T-cell (primary cell): ENCODE measurements at places on chromosomes 16 and 17.

- DNase-seq: no peak
These were observed 30.5 kb downstream of the TMEM98 start for GRCh38 chr17:32958418-32958817.

DNA sequence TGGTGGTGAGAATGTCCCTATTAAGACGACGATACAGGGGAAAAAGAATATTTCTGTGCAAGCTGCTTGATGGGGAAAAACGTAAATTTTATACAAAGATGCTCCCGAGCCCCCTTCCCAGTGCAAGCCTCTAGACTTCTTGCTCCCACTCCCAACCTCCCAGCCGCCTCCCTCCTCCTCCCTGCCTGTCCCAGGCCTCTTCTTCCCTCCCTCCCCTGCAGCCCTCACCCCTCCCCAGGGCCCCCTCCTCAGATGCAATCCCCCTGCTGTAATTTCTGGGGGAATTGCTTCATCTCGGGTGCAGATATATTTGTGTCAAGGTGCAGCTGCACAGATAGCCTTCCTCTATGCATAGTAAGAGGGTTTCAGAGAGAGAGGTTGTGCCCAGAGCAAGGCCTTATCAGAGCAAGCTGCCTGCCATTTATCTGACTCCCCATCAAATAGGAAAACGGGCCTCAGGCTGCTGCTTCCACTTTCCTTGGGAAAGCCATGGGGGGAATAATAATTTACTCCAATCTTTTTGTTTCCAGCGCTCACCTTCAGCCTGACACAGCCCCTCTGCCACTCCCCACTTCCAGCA lies 47.4 kb upstream of the LHX1 start:
- no peak for DNase-seq

DNA sequence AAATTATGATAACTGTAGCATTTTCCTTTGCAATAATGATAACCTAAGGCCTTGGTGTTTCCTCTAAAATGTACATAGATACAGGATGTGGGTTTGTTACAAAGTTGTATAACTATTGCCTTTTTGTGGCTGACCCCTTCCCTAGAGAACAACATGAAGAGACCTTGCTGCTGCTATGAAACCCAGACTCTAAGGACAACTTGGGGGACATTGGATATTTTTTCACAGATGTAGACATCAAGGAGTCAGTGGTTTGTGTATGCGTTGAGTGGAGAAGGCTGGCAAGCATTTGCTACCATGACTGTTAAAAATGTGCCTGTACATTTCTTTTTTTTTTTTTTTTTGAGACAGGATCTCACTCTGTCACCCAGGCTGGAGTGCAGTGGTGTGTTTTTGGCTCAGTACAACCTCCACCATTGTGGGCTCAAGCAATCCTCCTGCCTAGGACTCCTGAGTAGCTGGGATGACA lies 12.3 kb downstream of the HMOX2 start:
- DNase-seq: peak; percentile 18

- DNase-seq: no peak
These were observed 20.6 kb downstream of the QPRT start for GRCh38 chr16:29699324-29700219.

- no peak for DNase-seq
These were observed 24.8 kb upstream of the NAGS start for GRCh38 chr17:43979671-43980070.

DNA sequence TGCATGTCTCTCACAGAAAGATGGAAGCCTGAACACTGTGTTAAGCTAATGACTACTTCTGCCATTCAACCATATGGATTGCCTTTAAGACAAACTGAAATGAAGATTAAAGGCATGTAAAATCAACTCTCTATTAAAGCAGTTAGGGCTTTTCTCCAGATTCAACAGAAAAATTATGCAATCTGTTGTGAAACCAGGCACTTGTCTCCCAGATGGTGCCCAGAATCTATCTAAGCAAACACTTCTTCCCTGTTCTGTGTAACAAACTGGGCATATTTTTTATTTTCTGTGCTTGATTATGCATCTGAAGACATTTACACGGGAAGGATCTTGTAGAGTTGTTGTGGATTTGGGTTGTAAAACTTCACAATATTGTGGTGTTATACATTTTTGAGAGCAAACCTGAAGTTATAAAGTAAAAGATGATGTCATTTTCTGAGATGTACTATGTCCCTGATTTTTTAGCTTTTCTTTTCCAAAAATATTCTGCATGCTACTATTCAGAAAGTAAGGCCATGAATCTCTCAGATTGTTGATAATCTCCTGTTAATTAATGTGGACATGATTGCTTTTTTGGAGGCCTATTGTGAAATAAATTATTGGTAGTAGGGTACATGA lies 1550.3 kb downstream of the CDH8 start:
- no peak for DNase-seq

- DNase-seq: no peak
These were observed 467.1 kb downstream of the SOX9 start for GRCh38 chr17:72587773-72588511.

DNA sequence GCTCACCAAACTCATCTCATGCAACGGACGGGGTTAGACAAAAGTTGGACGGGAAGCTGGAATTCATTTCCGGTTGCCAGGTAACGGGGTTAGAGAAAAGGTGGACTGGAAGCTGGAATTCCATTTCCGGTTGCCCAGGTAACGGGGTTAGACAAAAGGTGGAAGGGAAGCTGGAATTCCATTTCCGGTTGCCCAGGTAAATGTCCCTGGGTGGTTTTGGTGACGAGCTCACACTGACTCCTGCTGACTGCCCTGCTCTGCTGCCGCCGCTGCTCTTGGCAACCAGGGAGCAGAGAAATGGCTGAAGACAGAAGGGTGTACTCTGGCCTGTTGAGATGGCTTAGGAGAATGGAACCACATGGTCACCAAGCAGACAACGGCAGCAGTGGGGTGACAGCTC lies 170.3 kb upstream of the RPH3AL start:
- DNase-seq: no peak

DNA sequence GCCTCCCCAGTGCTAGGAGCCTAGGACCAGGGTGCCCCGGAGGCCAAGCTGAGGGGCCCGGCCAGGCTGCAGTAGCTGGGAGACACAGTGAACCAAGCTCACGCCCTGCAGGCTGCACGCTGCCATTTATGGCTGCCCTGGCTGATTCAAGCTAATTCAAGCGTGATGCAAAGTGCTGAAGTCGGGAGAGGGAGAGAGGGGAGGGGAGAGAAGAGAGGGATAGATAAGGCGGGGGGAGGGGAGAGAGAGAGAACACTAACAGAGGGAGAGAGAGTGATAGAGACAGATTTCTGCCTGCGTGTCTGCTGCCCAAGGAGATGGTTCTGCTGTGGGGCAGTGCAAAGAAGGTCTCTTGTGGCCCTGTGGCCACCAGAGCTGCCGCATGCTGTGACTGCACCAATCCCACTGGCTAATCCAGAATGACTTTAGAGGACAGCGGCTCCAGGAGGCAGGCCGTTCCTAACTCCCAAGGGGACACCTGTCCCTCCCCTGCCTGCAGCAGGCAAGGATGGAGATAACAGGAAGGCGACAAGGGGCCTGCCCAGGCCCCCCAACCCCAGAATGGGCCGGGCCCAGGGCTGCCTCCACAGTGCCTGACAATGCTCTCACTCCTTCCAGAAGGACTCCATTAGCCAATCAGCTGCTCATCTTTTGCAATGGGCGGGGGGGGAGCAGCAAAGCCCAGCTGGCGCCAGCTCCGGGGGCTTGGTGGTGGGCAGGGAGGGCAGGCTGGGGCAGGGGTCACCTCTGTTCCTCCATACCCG lies 12.9 kb downstream of the MXRA7 start:
- DNase-seq: no peak

GRCh38 chr17:33992113-33992512 lies 263.0 kb upstream of the CCL2 start:
- no peak for DNase-seq

GRCh38 chr16:50636753-50637374 lies 44.2 kb downstream of the SNX20 start:
- no peak for DNase-seq

GRCh38 chr16:57992084-57992483 lies 8.4 kb downstream of the ZNF319 start:
- no peak for DNase-seq

GRCh38 chr17:45425125-45425983 lies 7.3 kb downstream of the ARHGAP27 start:
- DNase-seq: no peak

- DNase-seq: no peak
These were observed 28.9 kb downstream of the G6PC1 start for GRCh38 chr17:42929497-42929844.

- DNase-seq: no peak
These were observed 217.8 kb downstream of the CHD9NB start for GRCh38 chr16:52834736-52835465.

DNA sequence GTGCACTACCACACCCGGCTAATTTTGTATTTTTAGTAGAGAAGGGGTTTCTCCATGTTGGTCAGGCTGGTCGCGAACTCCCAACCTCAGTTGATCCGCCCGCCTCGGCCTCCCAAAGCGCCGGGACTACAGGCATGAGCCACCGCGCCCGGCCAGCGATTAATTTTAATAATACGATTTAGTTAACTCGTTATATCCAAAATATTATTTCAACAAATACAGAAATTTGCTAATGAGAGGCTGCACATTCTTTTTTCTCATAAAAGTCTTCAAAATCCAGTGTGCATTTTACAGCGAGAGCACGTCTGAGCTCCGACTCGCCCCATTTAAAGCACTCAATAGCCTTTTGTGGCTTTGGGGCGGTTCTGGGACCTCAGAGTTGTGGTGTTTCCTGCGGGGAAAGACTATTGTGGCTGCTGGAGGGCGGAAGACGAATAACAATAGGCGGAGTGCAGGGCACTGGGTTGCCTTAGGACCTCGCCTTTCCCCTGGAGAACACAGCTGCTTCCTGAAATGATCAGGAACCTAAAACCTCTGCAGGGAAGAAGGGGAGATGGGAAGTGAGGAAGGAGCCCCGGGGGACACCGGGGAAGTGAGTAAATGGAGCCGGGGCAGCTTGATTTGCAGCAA lies 2.9 kb upstream of the ZSCAN10 start:
- no peak for DNase-seq

DNA sequence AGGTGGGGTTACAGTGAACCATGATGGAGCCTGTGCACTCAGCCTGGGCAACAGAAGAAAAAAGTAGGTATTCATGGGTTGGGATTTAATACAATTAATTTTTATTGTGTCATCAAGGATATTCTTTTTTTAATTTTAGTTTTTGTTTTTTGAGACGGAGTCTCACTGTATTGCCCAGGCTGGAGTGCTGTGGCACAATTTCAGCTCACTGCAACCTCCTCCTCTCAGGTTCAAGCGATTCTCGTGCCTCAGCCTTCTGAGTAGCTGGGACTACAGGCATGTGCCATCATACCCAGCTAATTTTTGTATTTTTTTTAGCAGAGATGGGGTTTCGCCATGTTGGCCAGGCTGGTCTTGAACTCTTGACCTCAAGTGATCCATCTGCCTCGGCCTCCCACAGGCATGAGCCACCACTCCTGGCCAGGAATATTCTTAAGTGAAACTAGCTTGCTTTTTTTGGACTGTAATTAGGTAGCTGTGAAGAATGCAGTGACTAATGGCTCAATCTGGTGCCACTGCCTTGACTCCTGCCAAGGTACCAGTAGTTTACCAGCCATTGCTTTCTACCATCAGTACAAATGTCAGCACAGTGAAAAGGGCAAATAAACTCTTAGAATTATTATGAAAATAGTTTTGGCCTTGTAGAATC lies 4.8 kb downstream of the PPM1D start:
- DNase-seq: no peak

GRCh38 chr17:14732211-14732610 lies 431.3 kb downstream of the HS3ST3B1 start:
- no peak for DNase-seq

- no peak for DNase-seq
These were observed 14.5 kb downstream of the MRM3 start for GRCh38 chr17:796609-797008.

GRCh38 chr16:4868026-4868425 lies 20.7 kb downstream of the UBN1 start:
- no peak for DNase-seq

- DNase-seq: no peak
These were observed 11.8 kb downstream of the GPRC5C start for GRCh38 chr17:74443516-74444296.

- DNase-seq: no peak
These were observed 169.1 kb downstream of the XYLT1 start for GRCh38 chr16:17301593-17302135.

GRCh38 chr17:38559051-38559879 lies 46.5 kb downstream of the SRCIN1 start:
- DNase-seq: peak; percentile 92

- no peak for DNase-seq
These were observed 25.7 kb upstream of the RASL10B start for GRCh38 chr17:35705705-35706104.

DNA sequence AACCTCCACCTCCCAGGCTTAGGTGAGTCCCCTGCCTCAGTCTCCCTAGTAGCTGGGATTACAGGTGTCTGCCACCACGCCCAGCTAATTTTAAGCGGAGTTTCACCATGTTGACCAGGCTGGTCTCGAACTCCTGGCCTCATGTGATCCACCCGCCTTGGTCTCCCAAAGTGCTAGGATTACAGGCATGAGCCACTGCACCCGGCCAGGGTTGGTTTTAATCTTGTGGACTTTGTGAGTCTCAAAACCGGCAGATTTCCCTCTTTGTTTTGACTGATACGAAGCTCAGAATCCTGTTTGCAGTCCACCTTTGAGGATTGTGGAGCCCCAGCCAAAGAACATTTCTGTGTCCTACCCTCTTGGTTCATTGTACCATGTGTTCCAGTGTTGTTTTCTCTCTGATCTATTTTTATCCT lies 16.4 kb upstream of the CPSF4L start:
- no peak for DNase-seq

DNA sequence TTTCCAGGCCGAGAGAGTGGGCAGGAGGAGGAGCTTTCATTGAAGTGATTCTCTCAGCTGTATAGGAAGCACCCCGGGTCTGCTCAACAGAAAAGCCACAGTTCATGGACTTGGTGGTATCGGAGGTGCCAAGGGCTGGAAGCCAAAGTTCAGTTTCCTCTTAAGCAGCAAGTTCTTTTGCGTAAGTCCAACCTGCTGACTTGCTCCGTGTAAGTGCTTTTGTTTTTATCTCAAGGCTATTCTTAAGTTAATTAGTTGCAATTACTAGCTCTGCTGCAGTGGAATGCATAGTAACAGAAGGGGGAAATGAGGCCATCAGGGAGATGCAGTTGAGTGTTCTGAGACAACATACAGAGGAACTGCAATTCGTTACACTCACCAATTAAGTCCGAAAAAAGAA lies 44.6 kb downstream of the SMIM36 start:
- DNase-seq: no peak

- DNase-seq: peak; percentile 37
These were observed 40.5 kb upstream of the ATP2A3 start for GRCh38 chr17:4004517-4005295.

DNA sequence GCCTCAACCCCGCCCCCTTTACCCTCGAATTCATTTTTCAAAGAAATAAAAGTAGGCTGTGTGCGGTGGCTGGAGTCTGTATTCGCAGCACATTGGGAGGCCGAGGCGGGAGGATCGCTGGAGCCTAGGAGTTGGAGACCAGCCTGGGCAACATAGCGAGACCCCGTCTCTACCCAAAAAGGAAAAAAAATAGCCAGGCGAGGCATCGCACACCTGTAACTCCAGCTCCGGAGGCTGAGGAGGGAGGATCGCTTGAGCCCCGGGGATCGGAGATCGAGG lies 671 bp upstream of the TOP2A start:
- no peak for DNase-seq
